Ovary (tissue), 10 donors: ENCODE measurements at places on chromosomes 13 and 19. TPM values are rescaled to one million over a fixed set of nuclear protein-coding genes. Genes with fewer than 3 reads are reported as not detected.

Gene MBD3L2
- not detected for total RNA-seq

DNA sequence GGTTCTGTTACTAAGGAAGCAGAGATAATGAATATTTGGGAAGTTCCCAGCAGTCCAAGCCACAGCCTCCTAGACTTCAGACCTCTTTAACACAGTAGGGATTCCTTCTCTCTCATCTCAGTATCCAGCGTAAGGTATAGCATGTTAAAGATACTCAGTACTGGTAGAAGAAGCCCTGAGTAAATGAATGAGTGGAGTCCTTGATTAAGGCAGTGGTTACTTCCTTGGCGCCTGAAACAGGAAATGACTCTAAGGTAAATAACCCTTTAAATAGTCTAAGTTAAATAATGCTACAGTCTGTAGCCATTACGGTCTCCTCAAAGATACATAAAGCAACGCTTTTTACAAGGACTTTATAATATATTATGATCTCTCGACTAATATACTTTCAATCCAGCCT is 650.8 kb upstream of the MIR17HG start:
- no peak overlapping the region for H3K4me3 ChIP-seq
- no peak for DNase-seq
- no peak overlapping the region for H3K27ac ChIP-seq
- H3K36me3 ChIP-seq = no peaks in the 10 kb centered on the region
- H3K4me1 ChIP-seq = no peaks in the 10 kb centered on the region

Gene PRRG2
- total RNA-seq = 1.7 TPM

DNA sequence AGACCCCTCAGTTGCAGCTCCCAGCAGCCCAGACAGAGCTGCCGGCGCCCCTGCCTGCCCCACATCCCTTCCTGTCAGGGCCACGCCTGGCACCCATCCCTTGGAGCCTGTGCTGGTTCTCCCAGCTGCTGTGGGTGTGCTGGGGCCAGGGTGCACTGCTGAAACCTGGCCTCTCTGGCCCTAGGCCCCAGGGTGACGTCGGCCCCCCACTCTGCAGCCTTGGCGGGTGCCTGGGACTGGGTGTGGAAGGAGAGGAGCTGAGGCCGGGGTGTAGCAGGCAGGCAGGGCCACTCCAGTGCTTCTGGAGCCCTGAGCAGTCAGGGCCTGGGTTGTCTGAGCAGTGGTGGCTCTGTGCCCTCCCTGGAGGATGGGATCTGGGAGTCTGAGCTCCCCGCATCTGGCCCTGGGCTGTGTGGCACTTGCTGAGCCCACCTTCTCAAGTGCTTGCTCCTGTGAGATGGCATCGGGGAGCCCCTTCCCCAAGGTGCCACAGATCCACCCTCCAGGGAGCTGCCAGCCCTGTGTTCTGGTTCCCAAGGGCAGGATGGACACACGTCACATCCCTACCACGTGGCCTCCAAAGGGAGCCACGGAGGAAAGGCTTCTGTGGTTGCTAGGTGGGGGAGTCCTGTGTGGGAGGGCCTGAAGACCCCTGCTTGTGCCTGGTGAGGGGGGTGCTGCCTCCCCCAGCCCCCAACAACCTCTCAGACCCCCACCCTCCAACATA is 5.2 kb downstream of the PLEKHJ1 start:
- no peak for DNase-seq
- H3K27ac ChIP-seq = no peak overlapping the region
- H3K4me3 ChIP-seq = no peak overlapping the region
- no peaks in the 10 kb centered on the region for H3K36me3 ChIP-seq
- H3K4me1 ChIP-seq = peaks cover 2% of the 10 kb centered on the region
- no peaks in the 10 kb centered on the region for H3K27me3 ChIP-seq

DNA sequence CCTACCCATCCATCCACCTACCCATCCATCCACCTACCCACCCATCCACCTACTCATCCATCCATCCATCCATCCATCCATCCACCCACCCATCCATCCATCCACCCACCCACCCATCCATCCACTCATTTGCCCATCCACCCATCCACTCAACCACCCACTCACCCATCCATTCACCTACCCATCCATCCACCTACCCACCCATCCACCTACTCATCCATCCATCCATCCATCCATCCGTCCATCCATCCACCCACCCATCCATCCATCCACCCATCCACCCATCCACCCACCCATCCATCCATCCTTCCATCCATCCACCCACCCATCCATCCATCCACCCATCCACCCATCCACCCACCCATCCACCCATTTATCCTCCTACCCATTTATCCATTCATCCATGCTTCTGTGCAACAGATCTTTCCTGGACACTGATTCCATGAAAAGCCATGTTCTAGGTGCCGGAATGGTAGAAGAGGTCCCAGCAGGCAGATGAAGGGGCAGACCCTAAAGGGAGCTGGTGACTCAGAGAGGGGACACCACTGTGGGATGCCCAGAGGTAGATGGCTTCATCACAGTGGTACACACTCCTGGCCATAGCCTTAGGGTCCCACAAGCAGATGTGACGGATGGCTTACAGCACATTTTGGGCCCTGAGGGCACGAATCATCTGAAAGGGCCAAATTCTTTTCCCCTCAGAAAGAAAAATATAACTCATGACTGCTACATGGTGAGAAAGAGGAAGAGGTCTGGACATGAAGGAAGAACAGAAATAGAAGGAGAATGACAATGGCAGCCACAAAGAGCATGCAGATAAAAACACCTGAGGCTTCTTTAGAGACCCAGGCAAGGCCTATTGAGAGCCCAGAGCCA is 76.0 kb downstream of the KCTD15 start:
- H3K27ac ChIP-seq = no peak overlapping the region
- H3K4me1 ChIP-seq = peaks cover 3% of the 10 kb centered on the region
- no peak for DNase-seq
- H3K36me3 ChIP-seq = no peaks in the 10 kb centered on the region
- H3K4me3 ChIP-seq = no peak overlapping the region

DNA sequence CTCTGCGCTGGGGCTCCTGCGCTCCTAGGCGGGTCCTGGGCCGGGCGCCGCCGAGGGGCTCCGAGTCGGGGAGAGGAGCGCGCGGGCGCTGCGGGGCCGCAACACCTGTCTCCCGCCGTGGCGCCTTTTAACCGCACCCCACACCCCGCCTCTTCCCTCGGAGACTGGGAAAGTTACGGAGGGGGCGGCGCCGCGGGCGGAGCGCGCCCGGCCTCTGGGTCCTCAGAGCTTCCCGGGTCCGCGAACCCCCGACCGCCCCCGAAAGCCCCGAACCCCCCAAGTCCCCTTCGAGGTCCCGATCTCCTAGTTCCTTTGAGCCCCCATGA is at the start of gene GJB2:
Gene GJB2, minus strand, starts transcription at position 103 of the 326 bp plus-strand sequence. CDS start 3,357 bp downstream, outside the sequence.
- peak within 1 kb of the TSS; percentile 34 for H3K4me3 ChIP-seq
- no peak for DNase-seq
- peaks cover 2% of the 10 kb centered on the region for H3K27me3 ChIP-seq
- H3K36me3 ChIP-seq = no peaks in the 10 kb centered on the region
- no peak within 1 kb of the TSS for H3K27ac ChIP-seq

Gene LIG1
- 19.9 TPM for total RNA-seq

GRCh38 chr19:2974342-2975041 is 2.9 kb upstream of the TLE6 start:
- H3K27ac ChIP-seq = no peak overlapping the region
- H3K36me3 ChIP-seq = no peaks in the 10 kb centered on the region
- no peaks in the 10 kb centered on the region for H3K27me3 ChIP-seq
- peak; percentile 50 for DNase-seq

DNA sequence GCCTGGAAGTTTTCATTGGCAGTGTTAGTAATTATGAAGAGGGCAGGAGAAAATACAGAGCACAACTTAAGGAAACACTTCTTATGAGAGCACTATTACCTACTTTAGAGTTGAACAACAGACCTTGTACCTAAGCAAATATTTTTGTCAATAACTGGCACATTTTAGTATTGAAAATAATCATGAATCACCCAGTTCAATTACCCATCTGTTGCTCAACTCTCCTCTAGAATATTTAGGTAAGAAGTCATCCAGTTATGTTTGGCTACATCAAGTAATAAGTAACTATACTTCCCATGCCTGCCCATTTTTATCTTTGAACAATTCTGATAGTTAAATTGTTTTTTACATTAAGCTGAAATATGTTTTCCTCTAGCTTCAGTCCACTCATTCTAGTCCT is 893.4 kb downstream of the DIAPH3 start:
- H3K4me3 ChIP-seq = no peak overlapping the region
- no peaks in the 10 kb centered on the region for H3K27me3 ChIP-seq
- no peaks in the 10 kb centered on the region for H3K36me3 ChIP-seq
- no peaks in the 10 kb centered on the region for H3K4me1 ChIP-seq
- DNase-seq = no peak

GRCh38 chr13:31755803-31756212 is 16.5 kb downstream of the RXFP2 start:
- H3K4me3 ChIP-seq = no peak overlapping the region
- no peaks in the 10 kb centered on the region for H3K27me3 ChIP-seq
- no peak overlapping the region for H3K27ac ChIP-seq

DNA sequence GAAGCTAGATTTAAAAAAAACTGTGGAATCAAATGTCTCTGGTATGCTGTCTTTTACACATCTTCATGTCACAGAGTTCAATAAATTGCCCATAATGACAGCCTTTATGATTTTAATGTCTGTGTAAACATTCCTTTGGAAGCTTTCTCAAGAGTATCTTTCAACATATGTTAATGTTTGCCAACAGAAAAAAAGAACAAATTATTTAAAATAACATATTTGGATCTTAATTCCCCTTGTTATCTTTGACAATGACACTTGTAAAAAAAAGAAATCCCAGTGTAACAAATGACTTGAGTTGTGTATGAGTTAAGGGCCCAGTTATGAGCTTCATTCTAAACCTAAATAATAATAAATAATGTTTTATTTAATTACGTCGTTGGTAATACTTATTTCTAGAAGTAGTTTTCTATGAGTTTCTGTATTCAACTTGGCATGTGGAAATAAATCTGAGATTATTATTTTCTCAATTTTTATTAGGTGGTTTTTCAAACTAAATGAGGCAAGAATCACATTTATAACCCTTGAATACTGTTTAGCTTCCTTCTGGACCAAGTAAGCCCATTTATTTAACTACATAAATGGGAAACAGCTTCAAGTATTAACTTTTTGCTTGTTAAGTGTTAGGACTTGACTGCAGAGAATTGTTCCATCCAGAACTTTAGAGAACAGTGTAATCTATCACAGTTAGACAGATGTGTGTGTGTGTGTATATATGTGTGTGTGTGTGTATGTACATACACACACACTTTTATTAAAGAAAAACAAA is 182.1 kb downstream of the POSTN start:
- DNase-seq = no peak
- no peaks in the 10 kb centered on the region for H3K4me1 ChIP-seq
- no peak overlapping the region for H3K4me3 ChIP-seq
- no peaks in the 10 kb centered on the region for H3K36me3 ChIP-seq
- no peak overlapping the region for H3K27ac ChIP-seq

GRCh38 chr19:7410946-7411345 is 62.2 kb downstream of the ARHGEF18 start:
- peaks cover 5% of the 10 kb centered on the region for H3K4me1 ChIP-seq
- no peak for DNase-seq
- H3K36me3 ChIP-seq = no peaks in the 10 kb centered on the region
- no peak overlapping the region for H3K4me3 ChIP-seq
- H3K27ac ChIP-seq = no peak overlapping the region

DNA sequence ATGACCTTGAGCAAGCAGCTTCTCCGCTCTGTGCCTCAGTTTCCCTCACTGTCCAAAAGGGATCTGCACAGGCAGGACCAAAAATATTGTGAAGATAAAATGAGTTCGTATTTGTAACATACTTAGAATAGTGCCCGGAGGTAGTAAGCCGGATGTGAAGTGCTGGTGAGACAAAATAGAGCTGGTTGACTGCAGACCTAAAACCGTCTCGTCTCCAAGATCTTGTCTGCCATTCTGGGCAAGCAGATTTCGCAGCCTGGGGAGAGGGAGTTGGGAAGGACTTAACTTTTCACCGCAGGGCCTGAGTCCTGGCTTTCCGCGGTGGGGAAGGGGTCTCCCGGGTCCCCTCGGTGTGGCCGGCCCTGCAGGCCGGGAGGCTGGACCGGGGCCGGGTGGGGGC is 8.2 kb upstream of the BBC3 start:
- peaks cover 6% of the 10 kb centered on the region for H3K4me1 ChIP-seq
- H3K4me3 ChIP-seq = no peak overlapping the region
- no peaks in the 10 kb centered on the region for H3K36me3 ChIP-seq
- no peak for DNase-seq
- no peaks in the 10 kb centered on the region for H3K27me3 ChIP-seq

GRCh38 chr19:47495478-47496372 is 11.7 kb upstream of the KPTN start:
- H3K4me3 ChIP-seq = no peak overlapping the region
- H3K4me1 ChIP-seq = no peaks in the 10 kb centered on the region
- H3K36me3 ChIP-seq = no peaks in the 10 kb centered on the region
- no peak overlapping the region for H3K27ac ChIP-seq

- H3K27ac ChIP-seq = no peak overlapping the region
- DNase-seq = no peak
- H3K4me1 ChIP-seq = no peaks in the 10 kb centered on the region
- H3K36me3 ChIP-seq = no peaks in the 10 kb centered on the region
Observed at GRCh38 chr13:88339271-88339741, 668.1 kb downstream of the SLITRK5 start.

Gene TJP3
- 4.4 TPM for total RNA-seq

GRCh38 chr13:26914624-26915023 is 154.0 kb upstream of the GPR12 start:
- no peak for DNase-seq
- H3K27me3 ChIP-seq = no peaks in the 10 kb centered on the region
- H3K36me3 ChIP-seq = no peaks in the 10 kb centered on the region
- H3K4me3 ChIP-seq = no peak overlapping the region

DNA sequence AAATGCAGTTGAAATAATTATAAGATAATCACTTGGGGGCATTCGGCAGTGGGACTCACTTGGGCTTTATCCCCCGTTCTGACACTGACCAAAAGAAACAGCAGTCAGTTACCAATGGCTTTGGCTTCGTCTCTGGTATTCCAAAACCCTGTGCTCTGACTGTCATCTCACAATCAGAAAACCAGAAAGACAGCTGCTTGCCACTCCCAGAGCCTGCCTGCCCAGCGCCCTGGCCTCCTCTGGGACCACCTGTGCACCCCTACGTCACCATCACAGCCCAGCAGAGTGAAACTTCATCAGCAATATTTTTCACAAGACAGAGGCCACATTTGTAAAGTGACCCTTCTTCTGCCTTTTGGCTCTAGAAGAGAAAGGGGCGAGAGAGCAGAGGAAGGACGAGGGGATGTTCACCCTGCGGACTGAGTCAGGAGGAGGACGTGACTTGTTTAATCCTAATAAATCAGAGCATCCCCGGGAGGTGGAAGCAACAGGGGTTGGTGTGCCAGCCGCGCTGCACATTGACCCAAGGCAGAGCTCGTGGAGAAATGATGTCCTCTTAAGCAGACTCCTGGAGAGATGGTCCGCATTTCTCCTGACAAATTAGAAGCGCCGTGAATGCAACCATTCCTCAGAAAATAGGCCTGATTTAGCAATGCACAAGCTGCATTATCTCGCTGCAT is 397.8 kb upstream of the ZNF507 start:
- H3K27ac ChIP-seq = no peak overlapping the region
- no peak for DNase-seq
- no peaks in the 10 kb centered on the region for H3K36me3 ChIP-seq
- no peak overlapping the region for H3K4me3 ChIP-seq

Gene TMPRSS9
- total RNA-seq = 0.23 TPM

Gene MEF2B
- not detected for total RNA-seq
